T-helper 17 cell (primary cell): ENCODE measurements at places on chromosomes 2 and 18. TPM values are rescaled to one million over a fixed set of nuclear protein-coding genes. Genes with fewer than 3 reads are reported as not detected.

The RGPD6 gene
- 60.8 TPM for total RNA-seq

The ANO7 gene
- 0.16 TPM for total RNA-seq

The PTH2R gene
- total RNA-seq = not detected

The FAM110C gene
- 0.26 TPM for total RNA-seq

The MOGAT1 gene
- not detected for total RNA-seq

The SLC23A3 gene
- 1.0 TPM for total RNA-seq

DNA sequence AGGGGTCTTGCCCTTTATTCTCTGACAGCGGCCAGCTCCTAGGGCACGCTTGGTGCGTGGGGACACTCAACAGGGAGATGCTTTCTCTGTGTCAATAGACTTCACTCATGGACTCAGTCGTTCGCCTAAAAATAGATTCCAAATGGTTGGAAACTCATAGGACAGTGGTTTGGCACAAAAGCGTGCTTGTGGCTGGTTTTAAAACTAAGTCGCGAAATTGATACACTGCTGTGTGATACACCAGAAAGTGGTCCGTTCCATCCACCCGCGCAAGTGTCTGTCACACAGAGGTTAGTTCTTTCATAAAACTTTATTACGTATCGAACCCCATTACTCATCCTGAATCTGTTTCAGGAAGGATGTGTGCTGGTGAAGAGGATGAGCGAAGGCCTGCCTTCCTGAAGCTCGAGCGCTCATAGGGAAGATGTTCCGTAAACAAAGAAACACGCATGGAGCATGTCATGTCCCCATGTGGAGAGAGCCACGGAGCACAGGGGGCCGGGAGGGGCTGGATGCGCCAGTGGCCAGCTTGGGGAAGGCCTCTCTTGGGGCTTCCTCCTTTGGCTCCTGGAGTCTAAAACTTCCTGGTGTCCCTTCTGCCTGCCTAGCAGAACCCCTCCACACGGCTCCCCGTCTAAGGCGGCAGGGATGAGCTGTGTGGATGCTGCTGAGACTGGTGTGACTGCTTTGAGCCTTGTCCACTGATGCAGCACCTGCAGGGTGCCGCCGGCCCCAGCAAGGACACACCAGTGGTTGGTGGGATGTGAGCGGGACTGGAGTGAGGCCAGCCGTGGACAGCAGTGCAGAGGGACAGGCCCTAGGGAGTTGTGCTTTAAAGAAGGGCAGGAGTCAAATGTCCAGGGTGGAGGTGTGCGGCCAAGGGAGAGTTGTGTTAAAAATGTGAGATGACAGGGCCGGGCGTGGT, 207.2 kb downstream of the GBX2 start:
- no peak for DNase-seq

GRCh38 chr2:222261504-222261903, 37.3 kb downstream of the PAX3 start:
- DNase-seq = no peak

DNA sequence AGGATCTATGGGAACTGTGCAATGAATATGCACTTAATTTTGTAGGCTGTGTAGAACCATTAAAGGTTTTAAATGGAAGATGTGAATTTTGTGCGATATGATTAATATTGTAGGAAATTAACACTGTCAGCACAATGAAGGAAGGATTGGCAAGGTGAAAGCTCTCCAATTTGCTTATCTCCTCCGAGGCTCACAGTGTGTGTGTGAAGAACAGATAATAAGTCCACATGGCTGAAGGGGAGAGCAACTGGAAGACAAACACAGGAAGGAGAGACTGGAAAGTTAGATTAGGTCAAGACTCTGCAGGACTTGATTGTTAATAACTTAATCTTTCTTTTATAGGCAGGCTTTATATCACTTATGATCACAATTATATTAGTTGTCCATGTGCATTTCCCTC, 269.7 kb upstream of the VRK2 start:
- DNase-seq = no peak

GRCh38 chr2:236712304-236712703, 142.7 kb downstream of the ACKR3 start:
- no peak for DNase-seq
